ENCODE measurements at places on chromosomes 1 and 21. TPM values are rescaled to one million over a fixed set of nuclear protein-coding genes. Genes with fewer than 3 reads are reported as not detected.

Gene C8B
- total RNA-seq, result not detected

GRCh38 chr1:89873770-89874169, 52.9 kb downstream of the LRRC8D start:
- DNase-seq, result no peak
- H3K27ac ChIP-seq, result no peak overlapping the region
- H3K36me3 ChIP-seq, result no peaks in the 10 kb centered on the region
- no peaks in the 10 kb centered on the region for H3K27me3 ChIP-seq
- no peaks in the 10 kb centered on the region for H3K4me1 ChIP-seq
- H3K4me3 ChIP-seq, result no peak overlapping the region

Gene RNU1-2
- total RNA-seq, result under 0.01 TPM

Gene SPRR1B
- total RNA-seq, result not detected

DNA sequence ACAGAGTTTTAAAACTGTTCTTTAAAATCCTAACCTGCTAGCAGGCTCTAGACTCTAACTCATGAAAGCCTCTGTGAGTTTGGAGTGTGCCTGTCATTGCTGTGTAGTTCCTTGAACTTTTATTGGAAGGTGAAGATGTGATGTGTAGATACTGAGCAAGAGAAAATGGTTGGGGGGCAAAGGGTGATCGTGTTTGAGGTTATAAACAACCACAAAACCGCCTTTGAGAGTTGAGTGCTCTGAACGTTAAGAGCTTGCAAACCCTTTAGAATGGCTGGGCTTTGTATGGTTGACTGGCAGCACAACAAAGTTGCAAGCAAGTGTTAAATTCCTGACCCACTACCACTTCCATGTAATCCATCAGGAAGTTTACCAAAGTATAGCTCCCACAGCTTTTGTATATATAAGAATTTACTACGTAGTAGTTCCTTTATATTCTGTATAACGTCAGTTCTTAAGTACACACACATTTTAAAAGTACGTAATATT, 19.6 kb downstream of the BACE2 start:
- H3K27me3 ChIP-seq, result no peaks in the 10 kb centered on the region
- no peaks in the 10 kb centered on the region for H3K36me3 ChIP-seq
- no peak overlapping the region for H3K27ac ChIP-seq
- H3K4me3 ChIP-seq, result no peak overlapping the region
- no peak for DNase-seq
- H3K4me1 ChIP-seq, result no peaks in the 10 kb centered on the region

Gene RASSF5
- 9.5 TPM for total RNA-seq

Gene FCRL1
- not detected for total RNA-seq

Gene SEMA4A
- total RNA-seq, result 1.2 TPM

Gene ARHGAP29
- 18.4 TPM for total RNA-seq

Gene INSRR
- not detected for total RNA-seq

GRCh38 chr1:172931761-172932160, 119.0 kb downstream of the TNFSF18 start:
- H3K4me1 ChIP-seq, result peaks cover 18% of the 10 kb centered on the region
- no peaks in the 10 kb centered on the region for H3K36me3 ChIP-seq
- no peaks in the 10 kb centered on the region for H3K27me3 ChIP-seq

DNA sequence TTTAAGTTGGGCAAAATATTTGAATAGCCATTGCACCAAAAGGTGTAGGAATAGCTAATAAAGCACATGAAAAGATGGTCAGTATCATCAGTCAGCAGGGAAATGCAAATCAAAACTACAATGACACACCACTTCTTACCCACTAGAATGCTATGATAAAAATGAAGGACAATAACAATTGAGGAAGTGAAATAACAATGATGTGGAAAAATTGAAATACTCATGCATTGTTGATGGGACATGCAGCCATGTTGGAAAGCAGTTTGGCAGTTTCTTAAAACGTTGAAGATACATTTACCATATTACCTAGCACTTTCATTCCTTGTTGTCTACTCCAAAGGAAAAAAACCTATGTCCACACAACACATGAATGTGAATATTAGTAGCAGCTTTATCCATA, 28.4 kb downstream of the HSD3B1 start:
- no peaks in the 10 kb centered on the region for H3K27me3 ChIP-seq
- DNase-seq, result no peak
- H3K4me3 ChIP-seq, result no peak overlapping the region
- H3K27ac ChIP-seq, result no peak overlapping the region
- no peaks in the 10 kb centered on the region for H3K4me1 ChIP-seq

DNA sequence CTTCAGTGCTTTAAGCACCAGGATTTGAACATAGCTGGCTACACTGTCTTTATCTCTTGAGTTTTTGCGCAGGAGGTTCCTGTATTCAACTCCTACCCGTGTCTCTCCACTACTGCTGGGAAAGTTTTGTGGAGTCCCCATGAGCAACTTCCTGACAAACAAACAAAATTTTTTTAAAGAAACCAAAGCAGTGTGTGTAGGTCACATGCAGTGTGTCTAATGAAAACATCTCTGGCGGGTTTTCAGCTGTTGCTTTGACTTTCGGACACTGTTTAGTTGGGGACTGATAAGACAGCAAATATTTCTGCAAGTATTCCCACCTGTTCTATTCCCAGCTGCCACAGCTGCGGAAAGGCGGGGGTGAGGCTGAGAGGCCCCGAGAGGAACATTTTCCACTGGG, 2.0 kb downstream of the PSEN2 start:
- peak overlapping the region; percentile 80 for H3K4me3 ChIP-seq
- H3K4me1 ChIP-seq, result peaks cover 25% of the 10 kb centered on the region
- peak overlapping the region; percentile 67 for H3K27ac ChIP-seq
- H3K27me3 ChIP-seq, result no peaks in the 10 kb centered on the region
- peak; percentile 98 for DNase-seq
- peaks cover 6% of the 10 kb centered on the region for H3K36me3 ChIP-seq

- no peak overlapping the region for H3K4me3 ChIP-seq
- no peaks in the 10 kb centered on the region for H3K4me1 ChIP-seq
- no peak overlapping the region for H3K27ac ChIP-seq
- H3K27me3 ChIP-seq, result no peaks in the 10 kb centered on the region
- DNase-seq, result no peak
These were observed 195.2 kb downstream of the PBX1 start for GRCh38 chr1:164754088-164754600.

DNA sequence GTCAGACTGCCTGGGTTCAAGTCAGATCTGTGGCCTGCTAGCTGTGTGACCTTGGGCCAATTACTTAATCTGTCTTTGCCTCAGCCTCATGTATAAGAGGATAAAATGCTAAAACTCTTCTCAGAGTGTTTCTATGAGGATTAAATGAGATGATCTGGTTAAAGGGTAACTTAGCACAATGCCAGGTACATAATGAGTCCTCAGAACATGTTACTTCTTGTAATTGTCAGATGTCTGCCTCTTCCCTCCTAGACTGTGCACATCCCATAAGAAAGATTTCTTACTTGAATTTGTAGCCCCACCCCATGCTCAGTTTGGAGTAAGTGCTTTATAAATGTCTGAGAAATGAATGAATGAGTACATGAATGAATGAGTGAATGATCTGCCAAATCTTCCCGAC, 34.6 kb upstream of the HIVEP3 start:
- peaks cover 29% of the 10 kb centered on the region for H3K4me1 ChIP-seq
- H3K36me3 ChIP-seq, result no peaks in the 10 kb centered on the region
- no peak overlapping the region for H3K27ac ChIP-seq
- H3K4me3 ChIP-seq, result no peak overlapping the region

- H3K4me3 ChIP-seq, result no peak overlapping the region
- peak; percentile 17 for DNase-seq
- no peaks in the 10 kb centered on the region for H3K36me3 ChIP-seq
- H3K4me1 ChIP-seq, result peaks cover 3% of the 10 kb centered on the region
- H3K27ac ChIP-seq, result no peak overlapping the region
These were observed 35.9 kb upstream of the TMEM52 start for GRCh38 chr1:1954831-1955441.

- DNase-seq, result no peak
- H3K27ac ChIP-seq, result no peak overlapping the region
- no peaks in the 10 kb centered on the region for H3K36me3 ChIP-seq
- H3K27me3 ChIP-seq, result no peaks in the 10 kb centered on the region
- no peak overlapping the region for H3K4me3 ChIP-seq
These were observed 26.6 kb downstream of the FAM89A start for GRCh38 chr1:231013391-231014015.

Gene RGS13
- total RNA-seq, result not detected

- H3K4me3 ChIP-seq, result no peak overlapping the region
- DNase-seq, result no peak
- no peak overlapping the region for H3K27ac ChIP-seq
- H3K4me1 ChIP-seq, result no peaks in the 10 kb centered on the region
- H3K27me3 ChIP-seq, result no peaks in the 10 kb centered on the region
- H3K36me3 ChIP-seq, result no peaks in the 10 kb centered on the region
These were observed 89.8 kb downstream of the SLC16A1 start for GRCh38 chr1:112866151-112866550.

DNA sequence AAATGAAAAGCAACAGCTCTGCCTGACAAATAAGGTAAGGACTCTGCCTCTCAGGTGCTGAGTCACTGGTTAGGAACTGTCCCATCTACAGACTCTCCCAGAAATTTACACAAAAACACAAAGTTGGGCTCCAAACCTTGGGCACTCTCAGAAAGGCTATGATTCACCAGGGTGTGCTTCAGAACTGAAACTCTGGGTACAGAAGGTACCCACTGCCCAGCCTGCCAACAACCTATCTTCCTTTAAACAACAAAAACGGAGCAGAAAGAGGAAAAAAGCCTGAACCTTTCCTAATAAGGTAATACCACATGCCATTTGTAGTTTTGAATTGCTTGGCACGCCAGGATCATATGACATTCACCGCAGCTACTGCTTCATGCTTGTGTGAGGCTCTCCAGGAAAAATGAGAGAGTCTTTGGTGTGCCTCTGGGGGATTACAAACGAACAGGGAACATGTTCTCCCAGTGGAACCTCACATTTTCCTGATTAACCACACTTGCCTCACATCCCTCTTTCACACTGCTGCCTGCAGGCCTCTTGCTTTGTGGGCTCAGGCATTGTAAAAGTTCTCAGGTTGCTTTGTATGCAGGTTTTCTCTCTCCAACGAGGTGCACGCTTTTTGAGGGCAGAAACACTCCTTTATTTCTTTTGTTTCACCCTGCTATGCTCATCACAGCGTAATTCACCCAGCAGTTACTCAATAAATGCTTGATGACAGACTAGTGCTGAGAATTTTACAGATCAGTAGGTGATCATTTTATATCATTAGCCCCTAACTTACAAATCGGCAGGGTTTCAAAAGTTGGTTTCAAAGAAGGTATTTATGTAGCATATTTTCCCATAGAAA, 65.1 kb downstream of the GADD45A start:
- no peaks in the 10 kb centered on the region for H3K27me3 ChIP-seq
- no peaks in the 10 kb centered on the region for H3K36me3 ChIP-seq
- peaks cover 47% of the 10 kb centered on the region for H3K4me1 ChIP-seq

Gene HSF2BP
- total RNA-seq, result 2.0 TPM

Gene GDAP2
- 34.6 TPM for total RNA-seq

Gene LINGO4
- not detected for total RNA-seq

Gene NUP210L
- total RNA-seq, result 0.04 TPM

- H3K4me3 ChIP-seq, result no peak overlapping the region
- H3K4me1 ChIP-seq, result no peaks in the 10 kb centered on the region
- H3K27me3 ChIP-seq, result no peaks in the 10 kb centered on the region
- no peaks in the 10 kb centered on the region for H3K36me3 ChIP-seq
These were observed 455.3 kb upstream of the USP24 start for GRCh38 chr1:55670331-55671082.

Gene USH2A
- not detected for total RNA-seq

Gene COL11A1
- not detected for total RNA-seq

GRCh38 chr1:179369751-179370341, 4.1 kb downstream of the AXDND1 start:
- peak; percentile 76 for DNase-seq
- no peak overlapping the region for H3K4me3 ChIP-seq
- H3K27me3 ChIP-seq, result no peaks in the 10 kb centered on the region
- H3K36me3 ChIP-seq, result no peaks in the 10 kb centered on the region

DNA sequence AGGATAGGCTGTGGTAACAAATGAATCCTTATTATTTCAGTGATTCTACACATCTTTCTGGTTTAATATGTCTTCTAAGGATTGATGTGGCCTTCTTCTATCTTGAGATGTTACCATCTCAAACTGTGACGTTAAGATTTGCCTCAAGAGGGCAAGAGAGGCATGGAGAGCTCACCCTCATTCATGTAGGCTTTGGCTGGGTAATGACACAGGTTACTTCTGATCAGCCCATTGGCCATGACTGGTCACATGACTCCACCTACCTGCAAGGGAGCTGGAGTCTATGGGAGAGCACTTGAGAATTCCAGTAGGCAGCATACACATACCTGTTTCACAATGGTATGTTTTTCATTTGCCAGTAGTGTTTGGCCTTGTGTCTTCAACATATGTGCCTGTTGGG, 30.0 kb downstream of the CACHD1 start:
- peaks cover 43% of the 10 kb centered on the region for H3K4me1 ChIP-seq
- no peaks in the 10 kb centered on the region for H3K27me3 ChIP-seq
- no peak overlapping the region for H3K4me3 ChIP-seq
- no peak for DNase-seq

DNA sequence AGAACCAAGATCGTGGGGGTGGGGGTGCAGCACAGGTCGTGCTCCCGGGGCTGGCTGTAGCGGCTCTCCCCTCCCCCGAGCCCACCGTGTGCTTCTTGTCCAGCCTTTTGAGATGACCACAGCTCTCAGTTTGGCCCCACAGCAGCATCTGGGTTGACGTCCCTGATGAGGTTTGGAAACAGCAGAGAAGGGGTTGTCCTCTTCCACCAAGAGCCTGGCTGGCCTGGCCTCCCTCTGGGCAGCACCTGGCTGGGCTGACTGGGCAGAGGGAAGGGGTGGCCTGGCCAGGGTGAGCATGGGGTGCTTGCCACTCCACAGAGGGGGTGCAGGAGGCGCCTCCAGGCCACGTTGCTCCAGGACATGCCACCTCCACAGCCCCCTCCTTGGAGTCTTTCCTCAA, 61.5 kb downstream of the SKI start:
- H3K4me3 ChIP-seq, result no peak overlapping the region
- no peaks in the 10 kb centered on the region for H3K27me3 ChIP-seq
- no peak for DNase-seq
- H3K27ac ChIP-seq, result peak overlapping the region; percentile 84

Gene DHCR24
- 45.6 TPM for total RNA-seq

Gene CA6
- total RNA-seq, result not detected

DNA sequence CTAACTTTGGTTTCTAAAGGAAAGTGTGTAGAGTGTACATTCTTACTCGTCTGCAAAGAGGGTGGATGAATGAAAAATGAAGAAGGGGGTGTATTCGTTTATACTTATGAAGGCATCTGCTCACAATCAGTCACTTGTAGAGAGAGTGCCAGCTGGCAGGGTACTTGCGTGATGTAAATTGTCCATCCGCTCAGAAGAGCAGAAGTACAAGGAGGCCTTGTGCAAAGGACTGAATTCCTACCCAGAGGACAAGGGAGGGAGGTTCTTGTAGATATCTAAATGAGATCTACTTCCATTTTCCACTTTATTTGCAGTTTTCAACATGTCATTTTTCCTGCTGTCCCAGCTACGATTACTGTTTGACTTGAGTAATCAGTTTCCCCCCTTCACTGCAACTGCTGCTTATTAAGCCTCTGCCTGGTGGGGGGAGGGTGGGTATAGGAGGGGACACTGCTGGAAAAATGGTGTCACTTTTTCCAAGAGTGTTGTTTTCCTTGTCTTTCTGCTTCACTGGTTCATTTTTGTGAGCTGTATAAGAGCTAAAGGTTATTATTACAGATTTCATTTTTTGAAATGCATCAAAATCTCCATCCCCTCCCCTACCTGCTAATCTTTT, 67.3 kb downstream of the LAMC1 start:
- H3K27me3 ChIP-seq, result no peaks in the 10 kb centered on the region
- H3K4me1 ChIP-seq, result peaks cover 7% of the 10 kb centered on the region
- H3K36me3 ChIP-seq, result no peaks in the 10 kb centered on the region
- no peak overlapping the region for H3K27ac ChIP-seq
- DNase-seq, result peak; percentile 59
- H3K4me3 ChIP-seq, result no peak overlapping the region

Gene OR2L2
- not detected for total RNA-seq

- peaks cover 10% of the 10 kb centered on the region for H3K27me3 ChIP-seq
- no peaks in the 10 kb centered on the region for H3K36me3 ChIP-seq
- H3K27ac ChIP-seq, result no peak overlapping the region
- H3K4me1 ChIP-seq, result no peaks in the 10 kb centered on the region
- no peak for DNase-seq
These were observed 98.3 kb downstream of the GLIS1 start for GRCh38 chr1:53640701-53641075.
